ENCODE measurements at places on chromosomes 2 and 18.

DNA sequence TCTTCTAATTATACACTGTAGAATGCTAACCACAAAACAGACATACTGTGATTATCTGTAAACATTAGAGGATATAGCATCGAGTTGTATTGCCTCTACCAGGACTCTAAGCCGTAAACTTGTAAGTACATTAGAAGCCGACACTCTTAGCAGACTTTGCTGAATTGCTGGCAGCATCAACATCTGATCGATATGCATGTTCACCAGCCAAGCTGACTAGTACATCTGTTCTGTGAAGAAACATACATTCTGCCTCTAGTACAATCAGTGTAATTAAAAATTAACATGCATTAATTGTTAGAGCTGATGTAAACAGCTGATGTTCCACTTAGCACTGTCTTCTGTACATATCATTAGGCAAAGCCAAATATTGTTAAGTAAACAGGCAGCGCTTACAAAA lies 502.2 kb downstream of the NR4A2 start:
- no peak for DNase-seq

DNA sequence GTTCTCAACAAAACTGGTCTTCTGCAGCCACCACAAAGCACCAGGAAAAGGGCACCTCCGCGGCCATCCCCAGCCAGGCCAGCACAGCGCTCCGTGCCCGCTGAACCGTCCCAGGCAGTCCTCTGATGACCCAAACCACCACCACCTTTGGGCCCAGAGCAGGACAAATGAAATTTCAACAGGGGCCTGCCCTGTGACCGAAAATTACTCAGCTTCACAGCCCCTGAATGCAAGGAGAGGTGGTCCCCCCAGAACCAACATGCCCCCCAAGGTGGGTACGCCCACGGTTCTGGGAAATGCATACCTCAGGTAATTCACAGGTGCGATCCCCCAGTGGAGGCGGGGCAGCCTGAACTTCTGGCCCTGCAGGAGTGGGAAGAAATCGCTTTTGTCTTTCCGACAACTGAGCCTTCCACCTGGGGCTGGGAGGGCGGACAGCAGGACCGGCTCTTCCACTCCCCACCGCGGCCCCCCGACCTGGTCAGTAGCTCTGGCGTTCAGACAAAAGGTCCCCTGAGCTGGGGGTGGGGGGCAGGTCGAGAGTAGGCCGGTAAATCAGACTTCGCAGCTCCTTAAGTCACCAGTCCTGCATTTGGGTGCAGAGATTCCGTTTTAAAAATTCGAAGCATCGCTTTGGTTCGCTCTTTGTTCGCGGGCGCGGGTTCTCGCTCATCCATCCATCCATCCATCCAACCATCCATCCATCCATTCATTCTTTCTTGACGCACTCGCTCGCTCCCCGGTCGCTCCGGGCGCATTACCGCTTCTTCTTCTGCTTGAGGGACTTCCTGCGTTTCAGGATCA lies 1.4 kb downstream of the ARL4C start:
- peak; percentile 37 for DNase-seq

DNA sequence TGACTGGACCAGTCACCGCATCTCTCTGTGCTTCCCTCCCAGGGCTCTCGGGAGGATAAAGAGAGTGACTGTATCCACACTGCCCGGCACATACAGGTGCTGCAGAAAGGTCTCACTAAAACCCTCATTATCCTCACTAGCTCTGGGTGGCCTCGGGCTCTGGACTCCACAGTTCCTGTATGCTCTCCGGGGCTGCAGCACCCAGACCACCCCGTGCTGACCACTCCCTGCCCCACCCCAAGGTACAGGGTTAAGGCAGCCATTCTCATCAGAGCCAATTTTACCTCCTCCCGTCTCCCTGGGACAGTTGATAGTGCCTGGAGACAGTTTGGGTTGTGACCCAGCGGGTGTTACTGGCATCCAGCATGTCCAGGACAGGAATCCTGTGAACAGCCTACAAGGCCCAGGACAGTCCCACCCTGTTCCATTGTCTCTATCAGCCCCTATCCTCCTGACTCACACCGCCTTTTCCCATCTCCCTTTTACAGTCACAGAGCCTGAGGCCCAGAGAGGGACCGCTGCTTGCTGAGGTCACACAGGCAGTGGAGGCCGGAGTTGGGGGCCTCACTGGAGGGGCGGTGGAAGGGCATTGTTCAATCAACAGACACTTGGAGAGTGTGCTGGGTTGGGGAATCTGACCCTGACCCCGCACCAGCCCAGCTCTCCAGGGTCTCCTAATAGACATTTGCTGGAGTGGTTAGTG lies 1.7 kb downstream of the ZAP70 start:
- no peak for DNase-seq

DNA sequence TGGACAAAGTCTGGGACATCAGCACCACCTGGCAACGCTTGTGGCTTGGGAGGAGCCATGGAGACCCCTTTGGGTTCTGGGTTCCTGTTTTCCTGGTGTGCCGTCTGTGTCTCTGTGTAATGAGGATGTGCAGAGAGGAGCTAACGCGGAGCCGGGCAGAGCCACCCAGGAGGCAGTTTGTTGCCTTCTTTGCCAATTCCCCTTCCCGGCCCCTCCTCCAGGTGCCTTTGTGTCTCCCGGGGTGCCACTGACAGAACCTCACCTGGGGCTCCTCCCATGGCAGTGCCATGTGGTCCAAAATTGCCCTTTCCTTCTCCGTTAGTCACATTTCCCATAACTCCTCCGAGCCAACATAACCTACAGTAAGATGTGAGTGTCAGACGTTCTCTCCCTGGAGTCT lies 13.0 kb downstream of the POMC start:
- DNase-seq = no peak

DNA sequence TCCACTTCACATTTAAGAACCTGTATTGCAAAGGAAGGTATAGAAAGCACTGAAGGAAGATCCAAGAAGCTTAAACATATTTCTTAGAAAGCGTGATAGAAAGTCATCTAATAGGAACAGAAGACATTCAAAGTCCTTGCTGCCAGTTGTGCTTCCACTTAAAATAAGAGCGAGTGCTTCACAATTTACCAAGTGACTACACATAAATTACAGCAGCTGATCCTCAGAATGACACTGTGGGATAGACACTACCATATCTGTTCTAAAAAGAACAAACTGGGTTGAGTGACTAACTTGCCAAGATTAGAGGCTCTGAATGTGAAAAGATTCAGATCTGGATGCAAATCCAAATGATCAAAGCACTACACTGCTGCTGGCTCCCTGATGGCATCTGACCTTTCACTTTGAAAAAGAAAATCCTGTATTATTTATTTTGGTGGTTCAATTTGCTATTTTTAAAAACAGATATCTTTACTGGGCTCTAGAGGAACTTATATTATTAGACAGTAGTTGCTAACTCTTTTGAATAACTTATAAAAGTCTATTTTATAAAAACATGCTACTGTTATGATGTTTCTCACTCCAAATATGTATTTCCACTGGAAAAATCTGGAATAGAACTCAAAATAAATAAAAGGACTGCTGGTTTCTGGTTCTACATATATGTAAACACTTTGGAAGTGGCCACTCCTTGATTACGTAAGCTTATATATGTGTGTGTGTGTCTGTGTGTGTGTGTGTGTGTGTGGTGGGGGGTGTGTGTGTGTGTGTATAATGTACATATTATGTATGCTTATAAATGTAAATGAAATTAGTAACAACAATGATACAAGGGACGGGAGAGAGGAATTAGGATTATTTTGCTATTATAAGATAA lies 57.4 kb downstream of the KIDINS220 start:
- DNase-seq = no peak

DNA sequence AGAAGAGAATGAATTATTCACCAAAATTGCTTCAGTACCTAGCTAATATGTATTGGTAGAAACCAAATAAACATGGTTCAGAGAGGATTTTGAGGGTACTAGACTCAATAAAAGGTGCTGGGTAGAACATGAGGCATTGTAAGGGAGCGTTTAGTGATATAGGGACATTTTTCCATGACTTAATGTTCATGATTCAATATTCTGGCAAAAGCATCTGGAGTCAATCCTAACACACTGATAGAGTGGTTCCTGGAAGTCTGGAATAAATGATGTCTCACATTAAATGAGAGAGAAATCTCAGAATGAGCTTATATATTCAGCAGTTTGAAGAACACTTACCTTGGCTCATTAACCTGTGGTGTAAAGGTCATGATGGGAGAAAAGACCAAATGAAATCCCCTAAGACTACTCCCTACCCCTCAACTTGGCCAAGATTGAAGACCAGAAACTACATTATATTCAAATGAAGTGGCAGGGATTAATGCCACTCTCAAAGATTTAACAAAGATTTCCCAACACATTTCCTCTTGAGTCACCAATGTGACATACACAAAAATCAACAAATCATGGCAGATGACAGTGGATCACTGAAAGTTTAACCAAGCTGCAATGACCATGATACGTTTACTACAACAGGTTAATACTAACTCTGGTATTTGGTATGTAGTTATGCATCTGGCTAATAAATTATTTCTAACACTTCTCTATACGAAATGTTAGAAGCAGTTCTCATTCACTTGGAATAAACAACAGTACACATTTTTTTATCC lies 309.5 kb downstream of the SATB2 start:
- no peak for DNase-seq

GRCh38 chr2:230893841-230894781 lies 29.4 kb downstream of the ITM2C start:
- DNase-seq = no peak

GRCh38 chr18:48595703-48596218 lies 56.9 kb downstream of the CTIF start:
- DNase-seq = no peak

GRCh38 chr2:157785200-157785599 lies 90.9 kb downstream of the ACVR1 start:
- DNase-seq = no peak

DNA sequence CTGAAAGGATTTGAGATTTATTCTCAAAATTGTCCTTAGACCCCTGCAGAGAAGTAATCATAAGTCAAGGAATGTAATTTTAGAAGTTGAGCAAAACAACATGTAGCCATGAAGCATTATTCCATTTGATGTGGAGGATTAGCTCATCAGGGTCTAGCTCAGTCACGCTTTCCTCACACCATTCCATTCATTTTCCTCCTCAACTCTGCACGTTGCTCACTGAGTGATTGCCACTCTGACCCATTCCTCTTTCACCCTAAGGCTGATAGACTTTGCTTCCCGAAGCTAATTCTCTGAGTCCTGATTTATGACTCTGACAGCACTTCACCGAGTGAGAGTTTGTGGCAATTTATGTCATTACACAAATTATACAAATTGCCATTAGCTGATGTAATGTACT lies 820.6 kb upstream of the PIK3C3 start:
- DNase-seq = no peak

DNA sequence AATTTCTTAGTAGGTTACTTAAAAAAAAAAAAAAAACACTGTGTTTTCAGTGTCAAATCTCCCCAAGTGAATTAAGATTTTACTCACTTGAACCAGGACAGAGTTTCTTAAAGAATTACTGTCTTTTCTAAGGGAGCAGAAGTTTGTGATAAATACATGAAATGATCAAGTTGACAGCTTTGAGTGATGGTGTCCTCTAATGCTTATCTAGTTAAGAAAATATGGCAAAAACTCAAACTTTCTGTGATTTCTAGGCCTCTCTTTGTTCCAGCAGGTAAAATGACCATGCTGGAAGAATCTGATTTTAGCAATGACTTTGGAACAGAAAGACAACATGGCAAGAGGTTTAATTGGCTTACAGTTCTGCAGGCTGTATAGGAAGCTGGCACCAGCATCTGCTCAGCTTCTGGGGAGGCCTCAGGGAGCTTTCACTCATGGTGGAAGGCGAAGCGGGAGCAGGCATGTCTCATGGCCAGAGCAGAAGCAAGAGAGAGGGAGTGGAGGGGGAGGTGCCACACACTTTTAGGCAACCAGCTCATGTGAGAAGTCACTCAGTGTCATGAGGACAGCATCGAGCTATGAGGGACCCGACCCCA lies 6.6 kb downstream of the MAPRE2 start:
- no peak for DNase-seq

GRCh38 chr2:51620796-51621195 lies 588.9 kb upstream of the NRXN1 start:
- no peak for DNase-seq

DNA sequence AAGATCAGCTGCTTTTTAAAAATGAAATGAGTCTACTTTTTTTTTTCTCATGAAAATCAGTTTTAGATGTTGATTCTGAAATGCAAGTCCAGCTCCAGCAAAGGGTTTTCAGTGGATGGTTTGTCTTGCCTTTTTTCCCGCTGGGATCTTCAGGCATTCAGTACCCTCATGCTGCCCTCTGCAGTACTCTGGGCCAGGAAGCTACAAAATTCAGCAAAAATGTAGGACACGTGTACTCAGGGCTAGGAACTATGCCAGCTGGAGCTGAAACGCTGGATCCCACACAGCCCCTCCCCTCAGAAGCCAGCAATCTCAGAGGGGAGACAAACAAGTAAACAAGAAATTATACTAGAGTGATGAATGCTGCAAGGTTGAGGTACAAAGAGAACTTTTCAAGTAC lies 97.3 kb downstream of the MMADHC start:
- DNase-seq = no peak

GRCh38 chr18:38586327-38586726 lies 1020.7 kb upstream of the CELF4 start:
- no peak for DNase-seq
